GM23248 (cell line): ENCODE measurements at places on chromosomes 2 and 18. TPM values are rescaled to one million over a fixed set of nuclear protein-coding genes. Genes with fewer than 3 reads are reported as not detected.

DNA sequence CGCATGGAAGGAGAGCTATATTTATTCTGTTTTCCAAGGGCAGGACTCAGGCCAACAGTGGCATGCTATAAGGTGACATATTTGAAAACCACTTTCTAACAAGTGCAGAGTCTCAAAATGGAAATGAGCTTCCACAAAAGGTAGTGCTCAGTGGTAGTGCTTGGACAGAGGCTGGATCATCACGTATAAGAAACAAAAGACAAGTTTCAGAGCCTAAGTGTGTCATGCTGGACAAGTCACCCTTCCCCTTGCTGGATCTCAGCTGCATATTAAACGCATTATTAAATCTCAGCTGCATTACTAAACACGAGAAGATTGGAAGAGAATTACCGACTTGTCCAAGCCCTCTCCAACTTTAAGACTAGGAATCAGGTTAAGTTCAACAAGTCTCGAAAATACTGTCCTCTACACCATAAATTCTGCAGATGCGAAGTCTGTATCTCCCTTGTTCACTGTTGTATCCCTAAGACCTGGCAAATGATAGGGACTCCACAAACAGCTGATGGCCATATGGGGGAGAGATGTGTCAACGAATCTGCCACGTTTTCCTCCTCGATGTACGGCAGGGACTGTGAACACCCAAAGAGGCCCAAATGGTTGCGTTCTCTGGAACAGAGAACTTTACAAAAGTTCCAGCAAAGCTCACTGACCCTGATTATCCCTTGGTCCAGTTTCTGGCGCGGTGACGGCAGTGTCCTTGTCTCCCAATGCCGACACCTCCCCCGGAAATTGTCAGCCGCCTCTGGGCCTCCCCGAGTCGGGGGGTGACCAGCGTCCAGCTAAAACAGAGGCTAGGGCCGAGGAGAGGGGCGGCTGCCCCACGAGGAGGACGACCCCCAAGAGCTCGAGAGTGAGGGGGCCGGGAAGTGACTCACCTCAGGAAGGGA lies 611 bp downstream of the NOL10 start:
- DNase-seq: peak; percentile 57

GRCh38 chr2:64837116-64837731 lies 152.0 kb upstream of the SLC1A4 start:
- DNase-seq: peak; percentile 95

ZNG1B gene
- polyA plus RNA-seq: 69.2 and 73.5 TPM in 2 replicates

MC4R gene
- polyA plus RNA-seq: 0.14 and 0.33 TPM in 2 replicates

EIF5B gene
- polyA plus RNA-seq: 27.0 and 27.7 TPM in 2 replicates
